ENCODE measurements at places on chromosomes 4 and X.
A peak's percentile ranks its signal among the peaks of the same experiment; 100 is the strongest.

- DNase-seq, result no peak
These were observed 5.7 kb downstream of the PSAPL1 start for GRCh38 chr4:7429069-7429416.

DNA sequence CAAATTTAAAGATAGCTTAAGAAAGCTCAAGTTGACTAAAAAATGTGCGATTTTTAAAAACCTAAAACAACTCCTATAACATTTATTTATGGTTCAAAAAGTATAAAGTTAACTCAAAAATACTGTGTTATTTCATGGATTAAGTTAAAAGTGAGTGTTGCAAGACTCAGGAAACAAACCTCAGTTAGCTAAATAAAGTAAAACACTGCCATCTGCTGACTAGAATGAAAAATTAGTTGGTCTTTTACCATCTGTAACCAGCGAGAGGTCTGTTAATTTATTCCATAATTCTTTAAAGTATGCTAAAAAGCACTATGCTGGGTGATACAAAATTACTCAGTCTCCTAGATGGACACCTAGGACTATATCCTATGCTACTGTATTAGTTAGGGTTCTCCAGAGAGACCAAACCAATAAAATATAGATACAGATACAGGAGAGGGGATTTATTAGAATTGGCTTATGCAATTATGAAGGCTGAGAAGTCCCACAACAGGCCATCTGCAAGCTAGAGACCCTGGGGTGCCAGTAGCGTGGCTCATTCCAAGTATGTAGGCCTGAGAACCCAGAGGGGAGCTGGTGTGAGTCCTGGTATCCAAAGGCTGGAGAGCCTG, 4.9 kb upstream of the WDFY3 start:
- DNase-seq, result peak; percentile 39

DNA sequence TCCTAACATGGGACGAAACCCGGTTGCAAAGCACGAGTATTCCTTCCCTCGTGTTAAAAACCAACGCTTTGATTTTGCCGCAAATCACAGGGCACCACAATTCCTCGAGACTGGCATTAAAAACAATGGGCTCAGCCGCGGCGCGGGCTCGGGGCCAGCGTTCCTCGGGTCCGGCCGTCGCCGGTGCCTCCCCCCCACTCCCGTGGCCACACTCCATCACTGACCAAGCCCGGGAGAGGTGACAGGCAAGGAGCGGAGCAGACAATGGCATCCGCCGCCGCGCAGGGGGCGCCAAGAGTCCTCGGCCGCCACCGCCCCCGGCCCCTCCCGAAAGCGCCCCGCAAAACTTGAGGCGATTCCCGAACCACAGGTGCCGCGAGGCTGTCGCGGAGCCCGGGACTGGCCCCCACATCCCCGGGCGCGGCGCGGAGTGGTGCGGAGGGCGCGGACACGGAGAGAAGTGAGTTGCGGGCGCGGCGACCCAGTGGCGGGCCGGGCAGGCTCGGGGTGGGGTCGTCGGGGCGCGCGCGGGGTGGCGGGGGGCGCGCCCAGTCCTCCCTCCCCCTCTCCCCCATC, 445 bp downstream of the AP1S2 start:
- DNase-seq, result no peak

DNA sequence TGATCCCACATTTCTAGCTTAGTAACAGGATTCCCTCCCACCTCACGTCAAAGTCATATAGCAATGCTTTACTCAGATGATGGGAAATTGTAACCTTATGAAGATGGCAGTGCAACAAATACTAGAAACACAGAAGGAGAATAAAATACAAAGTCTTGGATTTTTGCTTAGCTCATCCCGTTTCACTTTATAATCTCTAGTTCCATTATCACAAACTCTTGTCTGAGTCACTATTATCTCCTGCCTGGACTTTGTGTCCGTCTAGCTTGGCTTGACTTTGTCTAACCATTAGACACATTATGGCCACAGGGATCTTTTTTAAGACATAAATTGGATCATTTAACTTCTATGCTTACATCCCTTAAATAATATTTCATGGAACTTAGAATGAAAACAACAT, 127.1 kb upstream of the GABRG1 start:
- no peak for DNase-seq

- no peak for DNase-seq
These were observed 178.8 kb downstream of the GPM6A start for GRCh38 chr4:175633310-175633709.

GRCh38 chrX:31117266-31117665, 45.4 kb upstream of the FTHL17 start:
- DNase-seq, result no peak

DNA sequence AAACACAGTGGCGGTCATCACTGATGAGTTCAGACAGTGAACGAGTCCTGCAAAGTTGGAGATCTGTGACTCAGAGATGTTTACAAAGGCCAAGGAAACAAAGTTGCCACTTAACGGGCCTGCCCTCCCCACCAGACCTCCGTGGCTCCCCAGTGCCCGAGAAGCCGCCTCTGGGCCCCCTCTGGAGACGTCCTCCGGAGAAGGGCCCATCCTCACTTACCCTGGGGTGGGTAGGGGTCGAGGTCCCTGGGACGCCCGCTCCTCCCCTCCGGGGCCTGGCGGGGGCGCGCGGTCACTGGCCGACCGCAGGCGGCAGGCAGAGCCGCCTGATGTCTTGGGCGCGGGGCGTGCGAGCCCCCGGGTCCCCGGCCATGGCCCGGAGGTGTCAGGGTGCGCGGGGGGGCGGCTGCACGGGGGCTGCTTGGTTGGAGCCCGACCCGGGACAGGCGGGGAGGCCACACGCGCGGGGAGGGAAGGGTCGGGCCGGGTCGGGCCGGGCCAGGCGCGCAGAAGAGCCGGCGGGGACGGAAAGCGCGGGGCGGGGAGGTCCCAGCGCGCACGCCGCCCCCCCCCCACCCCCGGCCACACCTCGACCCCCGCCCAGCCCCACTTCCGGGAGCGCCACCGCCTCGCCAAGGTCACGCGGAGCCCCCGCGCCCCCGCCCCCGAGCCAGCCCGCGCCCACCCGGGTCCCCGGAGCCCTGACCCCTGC, 529 bp downstream of the DHRSX start:
- no peak for DNase-seq

DNA sequence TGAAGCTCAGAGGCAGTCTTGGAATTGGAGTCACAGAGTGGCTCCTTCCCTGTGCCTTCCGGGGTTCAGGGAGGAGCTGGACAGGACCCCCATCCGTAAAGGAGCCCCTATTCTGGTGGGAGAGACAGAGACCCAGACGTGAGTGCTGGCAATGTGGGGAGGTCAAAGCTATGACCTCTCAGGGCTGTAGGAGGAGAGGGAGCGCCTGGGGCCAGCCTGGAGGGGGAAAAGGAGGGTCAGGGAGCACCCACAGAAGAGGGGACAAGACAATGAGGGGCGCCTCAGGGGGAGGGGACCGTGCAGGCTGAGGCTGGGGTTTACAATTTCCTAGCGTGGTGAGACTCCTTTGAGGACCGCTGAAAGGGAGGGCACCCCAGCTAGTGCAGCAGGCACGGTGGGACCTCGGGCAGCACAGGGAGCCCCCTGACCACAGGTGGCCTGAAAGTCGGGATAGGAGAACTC, 97.9 kb upstream of the LRPAP1 start:
- DNase-seq, result no peak

DNA sequence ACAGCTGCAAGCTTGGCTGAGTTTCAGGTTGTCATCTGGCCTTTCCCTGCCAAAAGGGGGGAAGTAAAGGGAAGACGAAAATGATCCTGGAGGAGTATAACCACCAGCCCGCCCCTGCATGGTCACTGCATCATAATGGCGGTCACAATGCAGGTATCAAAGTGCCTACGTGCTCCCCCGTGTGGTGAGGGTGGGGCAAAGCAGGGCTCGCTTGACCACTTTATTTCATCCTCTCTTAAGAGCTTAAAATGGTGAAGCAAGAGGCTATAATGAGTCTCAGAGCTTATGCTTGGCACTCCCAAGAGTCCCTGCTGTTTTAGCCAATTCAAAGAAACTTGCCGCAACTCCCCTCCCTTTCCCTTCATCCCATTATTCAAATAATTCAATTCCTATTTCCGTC, 105.6 kb downstream of the APOOL start:
- no peak for DNase-seq

DNA sequence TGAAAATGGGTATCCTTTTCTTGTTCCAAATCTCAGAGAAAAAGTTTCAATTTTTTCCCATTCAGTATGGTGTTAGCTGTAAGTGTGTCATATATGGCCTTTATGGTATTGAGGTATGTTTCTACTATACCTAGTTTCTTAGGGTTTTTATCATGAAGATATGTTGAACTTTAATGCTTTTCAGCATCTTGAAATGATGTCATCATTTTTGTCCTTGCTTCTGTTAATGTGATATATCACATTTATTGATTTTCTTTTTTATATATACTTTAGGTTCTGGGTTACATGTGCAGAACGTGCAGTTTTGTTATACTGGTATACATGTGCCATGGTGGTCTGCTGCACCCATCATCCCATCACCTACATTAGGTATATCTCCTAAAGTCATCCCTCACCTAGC, 44.9 kb downstream of the FOXR2 start:
- no peak for DNase-seq

GRCh38 chrX:153642655-153643430, 4.2 kb upstream of the DUSP9 start:
- no peak for DNase-seq

GRCh38 chrX:23263892-23264291, 70.8 kb upstream of the PTCHD1 start:
- DNase-seq, result no peak

GRCh38 chr4:57426779-57427395, 316.7 kb upstream of the IGFBP7 start:
- no peak for DNase-seq

DNA sequence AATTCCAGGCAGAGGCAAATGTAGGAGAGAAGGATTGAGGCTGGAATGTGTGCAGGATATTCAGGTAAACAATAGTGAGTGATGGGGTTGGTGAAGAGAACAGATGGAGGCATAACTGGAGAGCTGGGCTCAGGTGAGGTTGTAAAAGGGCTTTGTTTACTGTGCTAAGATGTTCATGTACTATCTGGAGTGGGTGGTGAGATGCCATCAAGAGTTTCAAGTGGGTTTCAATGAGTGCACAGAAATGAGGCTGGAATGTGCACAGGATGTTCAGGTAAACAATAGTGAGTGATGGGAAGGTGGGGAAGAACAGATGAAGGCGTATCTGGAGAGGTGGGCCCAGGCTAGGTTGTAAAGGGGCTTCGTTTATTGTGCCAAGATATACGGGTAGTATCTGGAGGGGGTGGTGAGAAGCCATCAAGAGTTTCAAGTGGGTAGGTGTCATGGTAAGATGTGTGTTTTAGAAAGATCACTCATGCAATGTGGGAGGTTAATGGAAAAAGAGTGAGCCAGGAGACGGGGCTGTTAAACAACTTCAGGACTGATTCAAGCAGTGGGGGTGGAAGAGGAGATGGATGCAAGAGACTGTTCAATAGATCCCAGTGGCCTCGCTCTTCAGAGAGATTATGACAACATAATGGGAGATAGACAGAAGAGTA, 25.4 kb upstream of the NMU start:
- peak; percentile 100 for DNase-seq

- no peak for DNase-seq
These were observed 461 bp downstream of the FBXW7 start for GRCh38 chr4:152535360-152535902.

DNA sequence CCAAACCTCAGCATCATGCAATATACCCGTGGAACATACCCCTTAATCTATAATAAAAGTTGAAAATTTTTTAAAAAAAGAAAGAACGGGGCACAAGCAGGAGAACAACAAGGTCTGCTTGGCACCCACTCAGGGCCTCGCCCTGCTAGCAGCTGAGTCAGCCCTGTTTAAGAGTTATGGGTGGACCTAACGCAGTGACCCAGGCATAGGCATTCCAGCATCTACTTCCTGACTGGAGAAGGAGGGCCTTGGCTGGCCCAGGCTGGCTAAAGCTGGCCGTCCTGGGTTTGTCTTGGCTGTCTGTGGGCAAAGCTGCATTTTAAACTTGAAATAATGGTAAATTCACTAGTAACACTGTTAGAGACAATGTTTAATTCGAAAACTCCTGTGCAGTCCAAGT, 236.7 kb upstream of the PGRMC2 start:
- DNase-seq, result no peak

GRCh38 chr4:108428923-108429322, 191.5 kb upstream of the RPL34 start:
- no peak for DNase-seq

DNA sequence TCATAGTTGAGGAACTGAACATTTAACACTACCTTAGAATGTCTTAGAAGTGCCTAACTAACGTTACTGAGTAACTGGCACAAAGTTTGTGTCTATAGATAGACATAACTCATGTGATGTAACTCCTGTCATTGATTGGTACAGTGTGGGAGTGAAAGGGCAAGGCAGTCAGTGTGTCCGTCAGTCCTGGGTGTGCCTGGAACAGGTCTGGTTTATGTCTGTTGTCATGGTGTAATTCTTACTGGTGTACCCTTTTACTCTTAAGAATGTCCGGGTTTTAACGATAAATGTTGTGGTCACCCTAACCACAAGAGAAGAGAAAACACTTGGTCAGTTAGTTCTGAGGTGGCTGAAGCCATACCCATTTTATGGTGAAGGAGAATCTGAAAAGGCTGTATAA, 93.1 kb upstream of the ESX1 start:
- DNase-seq, result no peak

GRCh38 chrX:44061968-44062614, 88.9 kb upstream of the NDP start:
- DNase-seq, result no peak

GRCh38 chr4:149187726-149188125, 627.9 kb downstream of the IQCM start:
- no peak for DNase-seq

DNA sequence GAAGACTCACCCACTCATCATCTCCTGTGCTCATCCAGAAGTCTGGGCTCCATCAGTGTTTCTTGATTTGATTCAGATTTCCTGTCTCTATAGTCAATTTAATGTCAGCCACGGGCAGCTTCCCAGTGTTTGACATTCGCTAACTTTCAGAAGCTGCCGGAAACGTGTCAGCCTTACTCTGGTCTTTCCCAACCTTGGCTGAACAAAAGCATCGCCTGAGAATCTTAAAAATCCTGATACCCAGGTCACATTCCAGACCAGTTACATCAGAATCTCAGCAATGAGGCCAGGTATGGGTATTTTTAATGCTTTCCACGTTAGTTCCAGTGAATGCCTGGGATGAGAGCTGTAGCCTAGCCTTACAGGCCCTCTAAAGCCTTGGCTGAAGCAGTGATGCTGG, 233.8 kb downstream of the FRMPD4 start:
- no peak for DNase-seq

DNA sequence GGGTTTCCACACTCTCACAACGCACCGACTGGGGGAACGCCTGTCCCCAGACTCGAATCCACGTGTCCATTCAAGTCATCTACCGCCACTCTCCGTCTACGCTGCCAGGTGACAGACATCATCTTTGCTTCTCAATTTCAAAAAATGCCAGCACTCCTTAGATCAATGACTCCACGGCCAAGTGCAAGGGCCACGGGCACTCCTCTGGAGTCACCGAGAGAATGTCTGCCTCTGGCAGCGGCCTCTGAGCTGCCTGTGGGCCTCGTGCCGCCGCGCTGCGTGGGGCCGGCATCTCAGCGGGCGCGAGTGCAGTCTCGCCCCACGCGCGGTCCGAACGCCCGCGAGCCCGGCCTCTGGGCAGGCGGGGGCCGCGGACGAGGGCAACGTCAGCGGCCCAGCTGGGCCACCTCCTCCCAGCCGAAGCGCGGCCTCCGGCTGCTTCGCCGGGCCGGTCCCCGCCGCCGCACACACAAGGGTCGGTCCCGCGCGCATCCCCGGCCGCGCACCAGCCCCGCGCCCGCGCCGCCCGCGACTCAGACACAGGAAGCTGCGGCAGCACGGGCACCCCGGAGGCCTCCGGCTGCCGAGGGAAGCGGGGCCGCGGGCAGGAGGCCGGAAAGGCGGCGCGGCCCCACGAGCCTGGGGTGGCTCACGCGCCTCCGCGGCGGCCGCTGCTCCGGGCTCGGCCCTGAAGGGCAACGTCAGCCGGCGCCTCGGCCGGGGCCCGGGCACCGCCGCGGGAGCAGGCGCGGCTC, 450 bp downstream of the ACSL1 start:
- no peak for DNase-seq
